Fibroblast of upper back skin (primary cell): ENCODE measurements at places on chromosomes 5 and 9.

DNA sequence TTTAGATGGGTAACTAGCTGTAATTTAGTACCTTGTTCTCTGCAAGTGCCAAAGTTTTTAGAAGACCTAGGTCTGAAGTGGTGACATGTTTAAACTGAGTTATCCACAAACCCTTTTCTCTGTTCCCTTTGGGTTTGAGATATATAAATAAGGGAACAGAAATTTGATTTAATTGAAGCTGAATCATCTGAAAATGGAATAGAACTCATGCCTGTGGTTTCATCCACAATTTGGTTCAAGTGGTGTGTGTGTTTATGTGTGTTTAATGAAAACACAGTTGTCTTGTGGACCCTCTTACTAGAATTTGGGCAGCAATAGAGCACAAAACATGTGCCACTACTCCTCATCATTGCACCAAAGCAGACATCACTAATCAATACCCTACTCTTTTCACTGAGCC is 216.9 kb downstream of the GLIS3 start:
- DNase-seq = no peak

DNA sequence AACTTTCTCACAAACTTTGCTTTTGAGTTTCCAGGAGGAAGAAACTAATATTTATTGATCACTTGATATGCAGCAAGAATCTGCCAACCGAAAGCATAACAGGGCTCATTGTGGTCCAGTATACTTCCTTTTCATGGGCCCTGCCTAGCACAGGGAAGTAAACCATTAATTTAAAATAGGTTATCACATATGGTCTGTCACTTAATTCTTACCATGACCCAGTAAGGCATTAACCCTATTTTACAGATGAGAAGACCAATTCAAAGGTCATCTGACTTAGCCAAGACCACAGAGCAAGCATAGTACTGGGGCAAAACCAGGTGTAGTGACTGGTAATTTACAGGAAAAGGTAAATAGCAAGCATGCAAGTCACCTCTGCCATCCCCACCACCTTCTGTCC is 336.9 kb upstream of the DMAC1 start:
- DNase-seq = no peak

DNA sequence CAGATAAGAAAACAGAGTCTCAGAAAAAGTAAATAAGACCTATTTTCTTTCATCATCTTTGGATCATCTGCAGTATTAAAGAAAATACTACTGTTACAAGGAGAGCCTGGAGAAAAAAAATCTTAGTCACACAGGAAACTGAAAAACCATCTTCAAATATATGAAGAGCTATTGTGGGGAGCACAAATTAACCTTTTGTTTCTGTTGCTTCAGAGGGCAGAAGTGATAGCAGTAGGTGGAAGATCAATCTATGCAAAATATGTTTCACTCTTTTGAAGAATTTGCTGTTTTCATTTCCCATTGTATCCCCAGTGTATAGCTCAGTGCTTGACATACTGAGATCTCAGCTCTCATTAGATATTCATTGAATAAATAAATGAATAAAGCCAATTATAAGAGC is 13.1 kb upstream of the CEMIP2 start:
- no peak for DNase-seq

DNA sequence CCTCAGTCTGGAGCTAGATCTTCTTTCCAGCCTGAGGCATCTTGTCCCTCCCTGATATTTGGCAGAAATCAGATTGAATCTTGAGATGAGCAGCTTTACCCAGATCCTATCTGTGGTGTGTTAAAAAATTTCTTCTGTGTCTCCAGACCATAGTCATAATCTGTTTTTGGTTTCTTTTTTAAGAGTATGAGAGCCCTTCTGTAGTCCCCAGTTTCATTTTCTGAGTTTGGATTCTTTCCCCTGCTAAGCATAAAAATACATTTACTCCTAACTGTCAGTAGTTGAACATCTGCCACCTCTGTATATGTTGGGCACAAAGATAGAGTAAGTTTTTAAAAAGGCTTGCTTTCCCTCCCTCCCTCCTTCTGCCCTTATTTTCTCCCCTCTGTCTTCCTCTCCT is 137.7 kb downstream of the CNTLN start:
- DNase-seq = no peak

DNA sequence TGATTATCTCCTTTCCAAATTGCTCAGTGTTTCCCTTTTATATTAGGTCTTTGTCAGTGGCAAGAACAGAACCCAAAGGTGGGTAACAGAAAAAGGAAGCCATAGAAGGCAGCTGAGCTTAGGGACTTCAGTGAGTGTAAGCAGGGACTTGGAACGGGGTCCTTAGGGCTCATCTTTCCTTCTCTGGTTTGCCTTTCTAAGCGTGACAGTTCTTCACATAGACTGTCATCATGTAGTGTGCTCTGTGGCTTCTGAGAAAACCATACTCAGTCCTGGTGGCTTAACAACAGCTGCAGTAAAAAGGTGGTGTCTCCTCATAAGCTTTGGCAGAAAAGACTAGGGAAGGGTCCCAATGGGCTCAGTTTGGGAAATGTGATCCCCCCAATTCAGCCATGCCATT is 108.8 kb downstream of the SLC12A2 start:
- DNase-seq = no peak

GRCh38 chr5:2832394-2832793 is 80.9 kb upstream of the IRX2 start:
- no peak for DNase-seq

- peak; percentile 6 for DNase-seq
Observed at GRCh38 chr5:643811-644271, 31.7 kb downstream of the CEP72 start.

DNA sequence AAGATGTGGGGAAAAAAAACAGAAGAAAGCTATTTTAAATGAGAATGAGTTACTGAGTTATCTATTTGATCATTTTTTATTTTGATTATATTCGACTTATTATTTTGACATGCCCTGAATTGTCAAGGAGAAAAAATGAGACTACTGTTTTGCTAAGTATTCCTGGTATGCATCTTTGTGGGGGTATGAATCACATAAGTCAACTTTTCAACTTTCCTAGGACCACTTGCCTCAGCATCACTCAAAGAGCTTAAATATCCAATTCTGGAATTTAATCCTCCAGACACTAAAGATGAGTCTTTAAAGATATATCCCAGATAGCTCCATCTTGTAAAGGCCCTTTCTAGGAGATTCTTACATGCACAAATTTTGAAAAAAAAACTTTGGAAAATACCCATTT is 17.4 kb upstream of the SPDL1 start:
- DNase-seq = peak; percentile 79

GRCh38 chr5:54013556-54014194 is 296.7 kb downstream of the ARL15 start:
- DNase-seq = peak; percentile 87
